GM18507 (cell line): ENCODE measurements at places on chromosomes 13 and 19.

- no peak for DNase-seq
These were observed at the start of gene C19orf67 for GRCh38 chr19:14085309-14085995. TSS of gene C19orf67 (minus strand) at chr19:14085783. CDS start at chr19:14085627, 156 bp downstream.

GRCh38 chr19:15922021-15922420, 12.3 kb downstream of the CYP4F11 start:
- DNase-seq, result no peak

GRCh38 chr13:112055036-112055914, 11.7 kb upstream of the SOX1 start:
- no peak for DNase-seq

- DNase-seq, result no peak
These were observed 1774.6 kb upstream of the PCDH20 start for GRCh38 chr13:63190219-63190618.

GRCh38 chr13:112616586-112617362, 28.8 kb upstream of the TUBGCP3 start:
- peak; percentile 40 for DNase-seq
